Activated naive CD8-positive, alpha-beta T cell treated with anti-CD3 and anti-CD28 coated beads, Interleukin-2, amount 10 ng/mL, durations not matched to agents 7 days and 5 days (primary cell): ENCODE measurements at places on chromosomes 11 and 22. TPM values are rescaled to one million over a fixed set of nuclear protein-coding genes. Genes with fewer than 3 reads are reported as not detected.

DNA sequence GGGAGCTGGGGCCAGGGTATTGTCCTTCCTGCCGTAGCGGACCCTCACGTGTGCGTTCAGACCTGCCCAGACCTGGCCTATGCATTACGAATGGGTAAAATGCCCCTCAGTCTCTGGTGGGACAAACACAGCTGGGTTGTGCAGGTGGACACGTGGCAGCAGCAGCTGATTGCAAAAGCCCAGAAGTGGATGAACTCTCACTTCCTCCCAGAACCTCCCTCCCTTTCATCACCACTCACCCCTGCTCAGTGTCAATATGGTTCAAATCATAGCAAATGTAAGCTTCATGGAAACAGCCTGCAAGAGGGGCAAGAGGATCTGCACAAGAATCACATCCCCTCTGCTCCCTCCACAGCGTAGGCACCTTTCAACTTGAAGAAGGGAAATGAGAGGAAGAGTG is 352.1 kb downstream of the OPCML start:
- no peak overlapping the region for H3K4me3 ChIP-seq
- no peak overlapping the region for H3K27ac ChIP-seq
- no peaks in the 10 kb centered on the region for H3K27me3 ChIP-seq
- no peaks in the 10 kb centered on the region for H3K36me3 ChIP-seq
- H3K4me1 ChIP-seq = no peaks in the 10 kb centered on the region

GRCh38 chr11:33638608-33639007 is 62.0 kb downstream of the C11orf91 start:
- no peak overlapping the region for H3K27ac ChIP-seq
- H3K4me3 ChIP-seq = no peak overlapping the region
- no peaks in the 10 kb centered on the region for H3K36me3 ChIP-seq
- no peaks in the 10 kb centered on the region for H3K4me1 ChIP-seq
- no peak for DNase-seq
- H3K27me3 ChIP-seq = peaks cover 10% of the 10 kb centered on the region

DNA sequence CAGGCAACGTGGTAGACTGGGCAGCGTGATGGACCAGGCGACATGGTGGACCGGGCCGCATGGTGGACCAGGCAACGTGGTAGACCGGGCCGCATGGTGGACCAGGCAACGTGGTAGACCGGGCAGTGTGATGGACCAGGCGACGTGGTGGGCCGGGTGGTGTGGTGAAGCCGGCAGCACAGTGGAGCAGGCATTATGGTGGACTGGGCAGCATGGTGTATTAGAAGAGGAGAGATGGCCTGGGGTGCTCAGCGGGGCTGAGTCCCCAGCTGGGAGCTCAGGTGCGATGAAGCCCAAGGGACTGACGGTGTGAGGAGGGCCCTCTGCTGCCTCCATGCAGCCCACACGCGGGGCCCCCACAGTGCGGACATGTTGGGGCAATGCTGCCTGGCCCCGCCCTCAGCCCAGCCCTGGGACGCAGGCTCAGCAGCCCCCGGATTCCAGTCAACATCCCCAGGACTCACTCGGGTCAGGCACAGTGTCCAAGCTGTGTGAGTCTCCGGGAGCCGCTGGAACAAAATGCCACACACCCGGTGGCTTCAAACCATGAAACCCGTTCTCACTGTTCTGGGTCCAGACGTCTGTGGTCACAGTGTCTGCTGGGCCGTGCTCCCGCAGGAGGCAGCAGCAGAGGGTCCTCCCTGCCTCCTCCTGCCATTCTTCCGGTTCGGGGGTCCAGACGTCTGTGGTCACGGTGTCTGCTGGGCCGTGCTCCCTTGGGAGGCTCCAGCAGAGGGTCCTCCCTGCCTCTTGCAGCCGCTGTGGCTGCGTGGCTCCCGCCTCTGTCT is 1084.9 kb downstream of the BRD1 start:
- no peaks in the 10 kb centered on the region for H3K36me3 ChIP-seq
- no peaks in the 10 kb centered on the region for H3K27me3 ChIP-seq
- H3K27ac ChIP-seq = no peak overlapping the region
- DNase-seq = no peak

- no peaks in the 10 kb centered on the region for H3K4me1 ChIP-seq
- DNase-seq = no peak
Observed at GRCh38 chr22:32311551-32312071, 46.1 kb upstream of the RFPL3 start.

DNA sequence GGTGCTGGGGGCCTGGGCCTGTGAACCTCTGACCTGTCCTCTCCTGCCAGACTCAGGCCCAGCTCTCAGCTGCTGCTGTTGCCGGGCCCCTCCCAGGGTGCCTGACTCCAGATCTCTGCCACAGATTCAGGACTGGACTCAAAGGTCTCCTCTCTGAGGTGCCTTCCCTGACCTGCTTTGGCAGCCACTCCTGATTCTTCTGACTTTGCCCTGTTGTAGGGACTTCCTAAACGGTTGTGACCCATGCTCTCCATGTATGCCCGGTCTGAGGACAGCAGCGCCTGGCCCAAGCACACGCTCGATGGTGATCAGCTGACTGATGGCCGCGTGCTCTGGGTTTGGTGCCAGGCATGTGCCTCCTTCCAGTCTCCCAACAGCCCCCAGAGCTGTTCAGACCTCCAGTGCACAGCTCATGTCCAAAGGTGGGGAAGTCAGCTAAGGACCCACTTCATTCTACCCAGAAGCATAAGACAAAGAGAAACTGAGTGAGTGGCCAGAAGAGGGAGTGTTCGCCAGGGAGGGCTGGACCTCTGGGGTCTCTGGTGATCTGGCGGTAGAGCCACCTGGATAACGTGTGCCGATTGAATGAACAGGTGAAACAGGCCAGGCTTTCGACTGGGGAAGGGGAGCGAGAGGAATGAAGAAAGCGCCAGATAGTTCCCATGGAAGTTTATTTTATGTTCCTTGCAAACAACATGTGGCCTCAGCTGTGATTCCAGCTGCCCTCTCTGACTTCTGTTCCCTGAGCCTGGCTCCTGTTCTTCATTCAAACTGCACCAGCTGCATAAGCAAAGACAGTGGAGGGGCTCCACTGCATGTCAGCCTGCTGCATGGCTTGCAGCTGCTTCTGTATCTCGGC is 8.1 kb upstream of the TOP3B start:
- no peaks in the 10 kb centered on the region for H3K27me3 ChIP-seq
- H3K4me3 ChIP-seq = no peak overlapping the region
- H3K27ac ChIP-seq = no peak overlapping the region
- no peaks in the 10 kb centered on the region for H3K36me3 ChIP-seq

GRCh38 chr11:69540118-69541000 is 58.9 kb downstream of the LINC01488 start:
- H3K27ac ChIP-seq = no peak overlapping the region
- no peaks in the 10 kb centered on the region for H3K27me3 ChIP-seq

DNA sequence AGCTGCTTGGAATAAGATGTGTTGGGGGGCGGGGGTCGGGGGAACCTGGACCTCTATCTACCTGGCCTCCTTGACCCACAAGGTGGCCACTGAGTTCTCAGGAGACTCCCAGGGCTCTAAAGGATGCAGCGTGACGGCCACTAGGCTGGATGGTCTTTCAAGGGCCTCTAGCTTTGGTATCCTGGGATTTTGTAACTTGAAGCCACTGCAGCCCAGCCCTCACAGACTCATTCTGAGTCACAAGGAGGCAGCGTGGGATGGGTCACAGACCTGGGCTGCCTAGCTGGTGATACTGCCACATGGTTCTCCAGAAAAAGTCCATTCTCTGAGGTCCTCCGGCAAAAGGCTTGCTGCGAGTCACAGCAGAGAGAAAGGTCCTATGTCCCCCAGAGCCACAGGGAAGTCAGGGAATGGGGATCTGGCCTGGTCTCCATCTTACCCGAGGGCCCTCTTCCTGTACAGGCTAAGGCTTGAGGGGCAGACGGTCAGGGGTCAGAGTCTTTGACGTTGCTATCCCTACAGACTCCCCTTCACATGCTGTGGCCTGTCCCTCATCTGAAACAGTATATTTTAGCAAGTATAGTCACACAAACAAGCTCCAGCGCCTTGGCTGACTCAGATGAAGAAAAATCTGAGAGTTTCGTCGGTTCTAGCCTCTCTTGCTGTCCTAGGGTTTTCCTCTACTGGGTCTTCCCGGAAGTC is 52.4 kb downstream of the KCNC1 start:
- no peaks in the 10 kb centered on the region for H3K27me3 ChIP-seq
- H3K4me3 ChIP-seq = no peak overlapping the region
- no peak overlapping the region for H3K27ac ChIP-seq
- peaks cover 3% of the 10 kb centered on the region for H3K36me3 ChIP-seq
- DNase-seq = no peak
- H3K4me1 ChIP-seq = no peaks in the 10 kb centered on the region

DNA sequence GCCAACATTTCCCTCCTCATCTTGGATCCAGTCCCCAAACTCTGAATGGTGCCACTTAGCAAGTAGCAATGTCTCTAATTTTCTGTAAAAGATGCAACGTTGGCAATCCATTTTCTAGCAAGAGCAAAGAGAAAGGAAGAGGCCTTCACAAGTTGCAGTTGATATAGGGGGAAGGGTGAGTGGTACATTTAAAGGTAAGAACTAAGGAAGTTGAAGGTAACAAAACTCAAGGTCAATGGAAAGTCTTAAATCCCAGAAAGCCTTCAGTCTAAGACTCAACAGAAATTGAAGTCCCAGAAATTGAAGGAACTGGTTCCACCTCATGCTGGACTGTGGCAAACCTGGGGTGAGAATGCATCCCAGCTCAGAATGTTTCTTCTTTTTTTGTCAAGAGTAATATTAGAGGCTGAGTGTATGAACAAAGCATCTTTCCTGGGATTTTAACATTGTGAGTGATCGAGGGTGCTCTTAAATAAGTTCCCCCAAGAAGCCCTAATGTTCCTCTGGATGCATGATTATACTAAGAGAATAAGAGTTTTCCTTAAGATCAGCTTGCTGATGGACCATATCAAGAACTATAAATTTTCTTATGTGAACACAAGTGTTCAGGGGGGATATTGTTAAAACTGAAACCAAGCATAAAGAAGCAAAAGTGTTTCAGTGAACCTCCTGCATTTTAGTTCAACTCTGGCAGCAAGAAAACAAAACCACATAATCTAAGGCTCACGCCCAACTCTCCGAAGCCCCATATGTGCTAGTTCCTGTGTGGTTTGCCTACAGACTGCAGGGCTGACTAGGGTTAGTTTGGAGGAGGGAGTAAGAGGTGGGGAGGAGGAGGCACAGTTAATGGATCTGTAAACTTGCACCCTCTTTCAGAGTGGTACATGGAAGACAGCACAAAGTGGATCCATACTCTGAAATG is at the start of gene GRAP2:
Gene GRAP2, plus strand, starts transcription at position 779 of the 922 bp plus-strand sequence. CDS start 46,023 bp downstream, outside the sequence.
- H3K27me3 ChIP-seq = no peaks in the 10 kb centered on the region
- peak within 1 kb of the TSS; percentile 99 for H3K4me3 ChIP-seq
- peak; percentile 65 for DNase-seq
- H3K36me3 ChIP-seq = peaks cover 37% of the 10 kb centered on the region
- peak within 1 kb of the TSS; percentile 98 for H3K27ac ChIP-seq

IL17RA gene
- 48.0 TPM for total RNA-seq

TIGD3 gene
- 0.97 TPM for total RNA-seq

DNA sequence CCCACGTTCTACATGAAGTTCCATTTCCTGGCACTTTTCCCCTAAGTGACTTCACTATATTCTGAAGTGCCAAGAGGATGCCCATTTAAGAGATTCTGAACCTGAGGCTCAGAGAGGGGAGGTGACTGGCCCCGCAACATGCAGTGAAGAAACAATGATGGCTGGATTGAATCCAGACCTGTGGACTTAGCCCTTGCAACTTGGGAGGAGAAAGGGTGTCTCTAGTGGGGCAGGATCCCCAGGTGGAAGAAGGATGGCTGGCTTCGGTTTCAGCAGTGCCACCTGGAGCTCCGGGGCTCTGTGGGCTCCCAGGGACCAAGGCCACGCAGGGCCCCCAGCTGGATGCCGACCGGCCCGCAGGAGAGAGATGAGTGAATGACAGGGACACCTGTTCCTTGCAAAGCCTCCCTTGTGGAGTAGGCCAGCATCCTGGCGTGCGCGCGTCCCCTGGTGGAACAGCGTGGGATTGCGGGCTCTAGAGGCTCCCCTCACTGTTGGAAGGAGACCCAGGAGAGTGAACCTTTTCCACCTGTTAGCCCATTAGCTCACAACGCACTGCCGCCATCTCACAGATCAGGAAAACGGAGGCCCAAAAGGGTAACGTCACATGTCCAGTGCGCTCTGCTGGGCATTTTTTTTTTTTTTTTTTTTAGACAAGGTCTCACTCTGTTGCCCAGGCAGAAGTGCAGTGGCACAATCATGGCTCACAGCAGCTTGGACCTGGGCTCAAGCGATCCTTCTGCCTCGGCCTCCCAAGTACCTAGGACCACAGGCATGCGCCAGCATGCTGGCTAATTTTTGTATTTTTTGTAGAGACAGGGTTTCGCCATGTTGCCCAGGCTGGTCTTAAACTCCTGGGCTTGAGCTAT is 104.7 kb downstream of the KIAA1671 start:
- peak; percentile 88 for DNase-seq
- H3K27ac ChIP-seq = no peak overlapping the region
- peaks cover 32% of the 10 kb centered on the region for H3K4me1 ChIP-seq
- H3K27me3 ChIP-seq = no peaks in the 10 kb centered on the region
- H3K4me3 ChIP-seq = no peak overlapping the region

ROBO4 gene
- not detected for total RNA-seq

- no peak overlapping the region for H3K4me3 ChIP-seq
- no peak overlapping the region for H3K27ac ChIP-seq
- H3K27me3 ChIP-seq = peaks cover 11% of the 10 kb centered on the region
- no peak for DNase-seq
- H3K4me1 ChIP-seq = no peaks in the 10 kb centered on the region
Observed at GRCh38 chr11:79449040-79449439, 8.2 kb upstream of the TENM4 start.

GRCh38 chr11:78208257-78209165 is 19.8 kb downstream of the USP35 start:
- peaks cover 14% of the 10 kb centered on the region for H3K4me1 ChIP-seq
- peaks cover 27% of the 10 kb centered on the region for H3K36me3 ChIP-seq
- no peaks in the 10 kb centered on the region for H3K27me3 ChIP-seq
- DNase-seq = no peak

- no peaks in the 10 kb centered on the region for H3K27me3 ChIP-seq
- DNase-seq = no peak
- peaks cover 29% of the 10 kb centered on the region for H3K36me3 ChIP-seq
- no peak overlapping the region for H3K4me3 ChIP-seq
Observed at GRCh38 chr11:61802605-61803004, 9.9 kb downstream of the FEN1 start.

GVQW3 gene
- 4.5 TPM for total RNA-seq

PSMA1 gene
- total RNA-seq = 189 TPM

- no peak overlapping the region for H3K27ac ChIP-seq
- H3K4me1 ChIP-seq = no peaks in the 10 kb centered on the region
- no peak for DNase-seq
- no peaks in the 10 kb centered on the region for H3K36me3 ChIP-seq
- H3K27me3 ChIP-seq = no peaks in the 10 kb centered on the region
Observed at GRCh38 chr11:131763193-131763890, 392.9 kb downstream of the NTM start.

TEX12 gene
- total RNA-seq = 0.40 TPM
